ENCODE measurements at places on chromosomes 6 and 20.

DNA sequence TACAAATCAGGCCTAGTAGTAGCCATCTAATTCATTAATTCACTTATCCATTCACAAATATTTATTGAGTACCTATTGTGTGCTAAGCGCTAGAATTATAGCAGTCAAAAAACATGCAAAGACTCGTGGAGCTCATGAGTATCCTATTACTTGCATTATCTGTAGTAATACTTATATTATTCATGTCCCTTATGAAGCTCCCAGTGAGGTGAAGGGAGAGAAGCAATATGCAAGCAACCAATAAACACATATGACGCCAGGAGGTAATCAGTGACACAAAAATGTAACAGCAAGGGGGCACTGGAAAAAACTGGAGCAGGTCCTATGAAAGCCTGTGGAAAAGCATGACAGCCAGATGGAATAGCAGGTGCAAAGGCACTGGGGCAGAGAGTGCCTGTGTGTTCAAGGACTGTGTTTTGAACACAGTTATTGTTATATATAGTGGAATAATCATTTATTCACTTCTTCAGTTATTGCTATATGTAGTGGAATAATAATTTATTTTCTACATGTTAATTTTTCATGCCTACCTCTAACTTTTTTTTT, 109.5 kb downstream of the KIF13A start:
- DNase-seq, result no peak

- DNase-seq, result no peak
Measured at GRCh38 chr20:9311132-9311531, 203.3 kb upstream of the LAMP5 start.

DNA sequence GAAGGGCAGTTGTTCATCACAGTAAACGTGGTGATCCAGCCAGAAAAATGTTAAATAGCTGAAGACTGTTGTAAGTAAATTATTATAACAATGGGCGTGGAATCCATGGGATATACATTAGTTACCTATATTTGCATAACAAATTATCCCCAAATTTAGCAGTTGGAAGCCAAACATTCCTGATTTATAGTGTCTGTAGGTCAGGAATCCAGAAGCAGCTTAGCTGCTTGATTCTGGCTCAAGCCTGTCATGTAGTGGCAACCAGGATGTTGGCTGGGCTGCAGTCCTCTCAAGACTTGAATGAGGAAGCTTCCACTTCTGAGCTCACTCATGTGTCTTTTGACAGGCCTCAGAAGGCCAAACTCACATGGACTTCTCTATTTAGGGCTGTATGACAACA, 6.9 kb upstream of the ADGRB3 start:
- DNase-seq, result no peak

GRCh38 chr20:51958099-51959065, 156.1 kb upstream of the SALL4 start:
- DNase-seq, result no peak

DNA sequence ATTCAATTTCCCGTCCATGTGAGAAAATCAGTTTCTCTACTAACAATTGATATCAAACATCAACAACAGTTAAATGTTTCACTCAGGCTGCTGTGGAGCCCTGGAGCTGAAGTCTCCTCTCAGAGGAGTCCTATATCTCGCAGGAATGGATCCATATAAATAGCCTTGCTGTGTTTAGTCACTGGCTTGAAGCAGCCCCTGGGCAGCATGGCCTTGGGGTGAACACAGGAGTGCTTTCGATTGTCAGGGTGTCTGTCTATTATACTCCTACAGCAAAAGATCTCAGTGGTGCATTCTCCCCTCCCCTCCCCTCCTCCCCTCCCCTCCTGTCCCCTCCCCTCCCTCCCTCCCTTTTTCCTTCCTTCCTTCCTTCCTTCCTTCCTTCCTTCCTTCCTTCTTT, 141.9 kb downstream of the CCDC170 start:
- no peak for DNase-seq

DNA sequence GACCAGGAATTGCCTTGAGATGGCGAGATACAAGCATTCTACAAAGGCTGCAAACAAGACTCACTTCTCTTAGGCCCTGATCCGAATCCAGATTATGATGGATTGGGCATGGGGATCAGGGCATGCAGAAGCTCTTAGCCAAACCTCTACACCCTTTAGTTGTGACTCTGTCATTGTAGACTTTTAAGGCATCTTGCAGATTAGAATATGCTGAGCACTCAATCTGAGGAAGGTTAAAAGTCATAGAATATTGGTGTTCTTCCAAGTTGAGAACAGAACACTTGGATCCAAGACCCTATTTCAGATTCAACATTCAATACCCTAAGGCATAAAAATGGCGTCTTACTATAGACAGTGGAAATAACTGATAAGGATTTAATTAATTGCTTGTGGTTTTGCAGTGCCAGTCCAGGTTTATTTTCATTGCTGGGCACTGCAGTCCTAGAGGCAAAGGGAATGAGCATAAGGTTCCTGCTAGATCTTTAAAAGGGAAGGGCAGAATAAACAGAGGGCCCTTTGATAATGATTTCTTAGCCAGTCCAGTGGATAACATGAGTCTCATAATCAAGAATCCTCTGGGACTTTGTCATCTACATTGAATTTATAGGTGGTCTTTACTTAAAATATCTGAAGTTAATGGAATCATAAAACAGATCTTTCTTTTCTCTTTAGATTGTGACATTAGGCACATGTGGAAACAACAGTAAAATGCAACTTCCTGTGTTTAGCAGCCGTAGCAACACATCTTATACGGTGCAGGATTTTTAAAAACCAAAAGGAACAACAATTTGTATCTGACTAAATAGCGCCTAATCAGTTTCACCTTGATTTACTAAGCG, 17.6 kb downstream of the PHACTR2 start:
- DNase-seq, result no peak

GRCh38 chr20:47007826-47008655, 113.4 kb downstream of the EYA2 start:
- no peak for DNase-seq

GRCh38 chr6:52739627-52740026, 23.6 kb downstream of the GSTA2 start:
- no peak for DNase-seq

GRCh38 chr6:15444081-15444731, 198.3 kb downstream of the JARID2 start:
- DNase-seq, result no peak

DNA sequence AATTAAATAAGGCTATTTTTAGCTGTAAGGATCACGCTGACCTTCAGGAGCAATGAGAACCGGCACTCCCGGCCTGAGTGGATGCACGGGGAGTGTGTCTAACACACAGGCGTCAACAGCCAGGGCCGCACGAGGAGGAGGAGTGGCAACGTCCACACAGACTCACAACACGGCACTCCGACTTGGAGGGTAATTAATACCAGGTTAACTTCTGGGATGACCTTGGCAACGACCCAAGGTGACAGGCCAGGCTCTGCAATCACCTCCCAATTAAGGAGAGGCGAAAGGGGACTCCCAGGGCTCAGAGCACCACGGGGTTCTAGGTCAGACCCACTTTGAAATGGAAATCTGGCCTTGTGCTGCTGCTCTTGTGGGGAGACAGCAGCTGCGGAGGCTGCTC, 84.0 kb downstream of the RAMACL start:
- DNase-seq, result no peak

- DNase-seq, result no peak
Measured at GRCh38 chr6:445571-446417, 54.2 kb downstream of the IRF4 start.

GRCh38 chr6:113364766-113365165, 492.4 kb upstream of the MARCKS start:
- no peak for DNase-seq

DNA sequence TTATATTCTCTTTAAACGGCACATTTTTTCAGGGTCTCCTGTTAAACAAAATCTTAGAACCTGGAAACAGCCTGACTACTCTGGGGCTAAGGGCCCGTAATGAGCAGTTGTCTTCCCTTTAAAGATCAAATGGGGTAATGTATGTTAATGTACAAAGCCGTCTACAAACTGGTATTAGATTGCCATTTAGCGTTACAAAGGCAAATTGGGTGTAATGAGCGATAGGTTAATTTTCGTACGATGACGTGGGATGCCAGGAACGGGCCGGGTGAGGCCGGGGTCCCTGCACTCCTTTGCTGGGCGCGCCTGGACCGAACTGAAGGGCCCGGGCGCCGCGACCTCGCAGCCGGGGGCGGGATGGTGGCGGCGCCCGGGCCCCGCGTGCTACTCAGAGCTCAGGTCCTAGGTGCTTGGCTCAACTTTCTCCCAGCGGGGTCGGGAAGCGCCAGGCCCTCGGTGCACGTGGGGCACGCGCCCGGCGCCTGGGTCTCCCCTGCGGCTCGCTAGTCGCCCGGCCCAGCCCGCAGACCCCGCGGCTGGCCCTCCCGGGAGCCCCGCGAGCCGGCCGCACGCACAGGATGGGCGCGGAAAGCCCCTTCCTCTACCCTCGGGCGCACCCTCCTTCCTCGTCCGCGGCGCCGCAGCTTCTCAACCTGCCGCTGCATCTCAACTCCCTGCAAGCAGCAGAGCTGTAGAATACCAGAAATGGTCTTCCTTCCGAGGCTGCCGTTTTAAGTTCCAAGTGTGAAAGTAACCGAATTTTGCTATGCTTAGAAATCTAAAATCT, 5.9 kb downstream of the NKX2-4 start:
- no peak for DNase-seq

DNA sequence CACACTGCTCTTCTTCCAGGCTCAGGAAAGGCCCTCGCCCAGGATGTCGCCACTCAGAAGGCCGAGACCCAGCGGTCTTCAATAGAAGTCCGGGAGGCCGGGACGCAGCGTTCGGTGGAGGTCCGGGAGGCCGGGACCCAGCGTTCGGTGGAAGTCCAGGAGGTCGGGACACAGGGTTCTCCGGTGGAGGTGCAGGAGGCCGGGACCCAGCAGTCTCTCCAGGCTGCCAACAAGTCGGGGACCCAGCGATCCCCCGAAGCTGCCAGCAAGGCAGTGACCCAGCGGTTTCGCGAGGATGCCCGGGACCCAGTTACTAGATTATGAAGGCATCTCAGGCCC, 1.0 kb downstream of the KHDC3L start:
- DNase-seq, result no peak
